ENCODE measurements at places on chromosomes 5 and 9.

GRCh38 chr5:103424026-103424425, 138.6 kb downstream of the NUDT12 start:
- DNase-seq: peak; percentile 40

- DNase-seq: no peak
These were observed 7.5 kb downstream of the TRIM41 start for GRCh38 chr5:181230551-181230950.

GRCh38 chr5:145946112-145946861, 9.9 kb downstream of the SH3RF2 start:
- DNase-seq: no peak

DNA sequence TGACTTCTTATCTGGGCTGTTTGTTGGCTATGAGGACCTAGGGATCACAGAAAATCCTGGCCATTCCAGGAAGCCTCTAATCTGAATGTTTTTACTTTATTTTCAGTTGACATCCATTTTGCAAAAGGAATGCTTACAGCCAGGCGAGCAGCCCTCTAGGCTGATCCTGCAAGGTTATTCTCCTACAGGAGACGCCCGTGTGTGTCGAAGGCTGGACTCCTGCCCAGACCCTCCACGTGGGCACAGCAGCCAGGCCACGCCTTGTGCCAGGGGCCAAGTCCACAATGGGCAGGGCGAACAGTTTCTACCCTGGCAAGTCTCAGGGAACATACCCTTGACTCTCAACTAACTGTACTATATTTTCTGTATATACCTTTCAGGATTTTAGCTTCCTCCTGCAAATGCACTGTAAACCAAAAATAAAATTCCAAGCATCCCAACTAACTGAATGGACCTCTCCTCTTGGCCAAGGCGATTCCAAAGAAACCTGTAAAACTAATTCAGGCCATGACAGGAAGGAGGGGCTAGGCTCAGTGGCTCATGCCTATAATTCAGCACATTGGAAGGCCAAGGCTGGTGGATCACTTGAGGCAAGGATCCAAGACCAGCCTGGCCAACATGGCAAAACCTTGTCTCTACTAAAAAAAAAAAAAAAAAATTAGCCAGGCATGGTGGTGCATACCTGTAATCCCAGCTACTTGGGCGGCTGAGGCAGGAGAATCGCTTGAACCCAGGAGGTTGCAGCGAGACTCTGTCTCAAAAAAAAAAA, 5.7 kb downstream of the CMBL start:
- peak; percentile 36 for DNase-seq

- no peak for DNase-seq
These were observed 82.9 kb downstream of the SGCD start for GRCh38 chr5:156409834-156410233.

DNA sequence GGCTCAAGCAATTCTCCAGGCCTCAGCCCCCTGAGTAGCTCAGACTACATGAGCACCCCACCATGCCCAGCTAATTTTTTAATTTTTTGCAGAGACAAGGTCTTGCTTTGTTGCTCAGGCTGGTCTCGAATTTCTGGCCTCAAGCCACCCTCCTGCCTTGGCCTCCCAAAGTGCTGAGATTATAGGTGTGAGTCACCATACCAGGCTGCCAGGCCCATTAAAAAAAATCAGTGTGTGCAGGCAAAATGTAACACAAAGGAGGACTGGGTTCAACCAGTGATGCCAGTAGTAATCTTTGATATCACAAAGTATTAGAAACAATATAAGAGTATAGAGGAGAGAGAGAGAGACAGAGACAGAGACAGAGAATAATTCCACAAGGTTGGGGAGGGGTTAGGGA, 322.7 kb downstream of the MSX2 start:
- DNase-seq: no peak

DNA sequence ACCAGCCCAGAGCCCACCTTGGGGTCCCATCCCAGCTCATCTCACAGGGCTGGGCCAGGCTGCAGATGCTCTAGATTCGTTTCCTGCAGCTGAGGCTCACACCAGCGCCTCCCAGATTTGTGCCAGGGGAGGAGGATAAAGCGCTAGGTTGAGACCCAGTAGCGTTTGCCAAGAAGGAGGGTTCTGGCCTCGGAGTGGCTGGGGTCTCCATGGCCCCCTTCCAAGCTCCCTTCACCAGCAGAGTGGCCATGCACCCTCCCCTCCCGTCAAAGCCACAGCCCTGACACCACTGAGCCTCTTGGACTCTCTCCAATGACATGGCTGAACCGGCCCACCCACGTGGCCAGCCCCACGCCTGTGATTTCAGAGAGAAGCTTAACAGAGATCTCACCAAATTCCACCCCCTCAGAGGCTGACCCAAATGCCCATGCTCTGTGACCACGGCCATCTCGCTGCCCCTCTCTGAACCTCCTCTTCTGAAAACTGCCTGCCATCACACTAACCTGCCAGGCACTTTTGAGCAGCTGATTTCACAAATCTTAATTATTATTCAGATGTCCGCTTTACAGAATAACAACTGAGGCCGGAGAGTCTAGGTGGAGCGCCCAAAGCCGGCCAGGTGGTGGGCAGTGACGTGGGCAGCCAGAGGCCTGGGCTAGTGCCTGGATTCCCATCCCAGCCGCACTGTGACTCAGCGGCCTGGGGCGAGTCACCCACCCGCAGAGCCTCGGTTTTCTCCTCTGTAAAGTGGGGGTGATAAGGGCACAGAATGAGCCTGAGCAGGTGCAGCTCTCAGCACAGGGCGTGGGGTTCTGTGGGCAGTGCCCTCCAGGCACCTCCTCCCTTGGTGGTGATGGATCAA, 155.7 kb downstream of the C9orf50 start:
- peak; percentile 91 for DNase-seq

- peak; percentile 86 for DNase-seq
These were observed 51.7 kb downstream of the SHB start for GRCh38 chr9:38017149-38017884.

DNA sequence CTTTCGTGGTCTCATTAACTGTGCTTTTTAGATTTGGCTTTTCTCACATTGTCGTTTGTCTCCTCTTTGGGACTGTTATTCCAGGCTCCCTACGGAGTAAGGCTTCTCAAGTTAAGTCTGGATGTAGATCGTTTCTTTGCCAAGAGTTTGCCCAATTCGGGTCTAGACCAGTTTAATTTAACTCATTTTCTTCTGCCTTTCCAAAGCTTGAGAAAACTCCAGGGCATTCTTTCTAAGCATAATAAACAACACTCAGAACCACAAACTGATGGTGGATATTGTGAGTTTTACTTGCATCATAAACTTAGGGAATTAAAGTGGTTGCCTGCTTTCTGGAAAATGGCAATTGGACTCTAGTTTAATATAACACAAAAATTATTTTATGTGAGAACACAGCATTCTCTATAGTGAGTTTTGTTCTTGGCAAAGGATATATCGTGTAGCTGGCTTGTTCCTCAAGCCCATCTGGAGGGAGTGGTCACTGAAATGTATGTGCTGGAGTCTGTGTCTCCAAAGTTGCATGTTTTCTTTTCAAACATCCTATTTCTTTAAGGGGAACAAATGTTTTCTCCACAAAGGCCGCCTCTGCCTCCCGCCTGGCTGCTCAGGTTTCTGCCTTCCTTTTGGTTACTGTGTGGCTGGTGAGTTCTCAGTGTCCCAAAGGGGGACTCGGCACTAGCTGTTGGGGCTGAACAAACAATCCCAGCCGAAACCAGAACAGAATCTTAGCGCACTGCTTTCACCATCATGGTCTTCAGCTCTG, 211.3 kb upstream of the FBN2 start:
- DNase-seq: peak; percentile 14

GRCh38 chr5:173780235-173781234, 107.6 kb upstream of the CPEB4 start:
- no peak for DNase-seq

DNA sequence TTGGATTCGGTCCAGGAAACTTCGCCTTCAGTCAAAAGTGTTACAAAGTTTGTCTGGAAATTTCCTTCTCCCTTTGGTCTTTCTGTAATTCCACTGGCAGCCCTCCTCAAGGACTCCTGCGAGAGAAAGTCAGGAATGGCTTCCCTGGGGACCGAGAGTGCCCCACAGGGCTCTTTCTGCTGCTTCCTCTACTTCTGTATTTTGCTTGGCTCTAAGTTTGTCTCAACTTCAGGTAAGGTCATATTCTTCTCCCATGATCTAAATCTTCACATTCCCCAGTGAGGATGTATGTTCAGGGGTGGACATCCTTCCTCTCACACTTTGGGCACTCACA, 10.3 kb upstream of the RIOK2 start:
- no peak for DNase-seq

DNA sequence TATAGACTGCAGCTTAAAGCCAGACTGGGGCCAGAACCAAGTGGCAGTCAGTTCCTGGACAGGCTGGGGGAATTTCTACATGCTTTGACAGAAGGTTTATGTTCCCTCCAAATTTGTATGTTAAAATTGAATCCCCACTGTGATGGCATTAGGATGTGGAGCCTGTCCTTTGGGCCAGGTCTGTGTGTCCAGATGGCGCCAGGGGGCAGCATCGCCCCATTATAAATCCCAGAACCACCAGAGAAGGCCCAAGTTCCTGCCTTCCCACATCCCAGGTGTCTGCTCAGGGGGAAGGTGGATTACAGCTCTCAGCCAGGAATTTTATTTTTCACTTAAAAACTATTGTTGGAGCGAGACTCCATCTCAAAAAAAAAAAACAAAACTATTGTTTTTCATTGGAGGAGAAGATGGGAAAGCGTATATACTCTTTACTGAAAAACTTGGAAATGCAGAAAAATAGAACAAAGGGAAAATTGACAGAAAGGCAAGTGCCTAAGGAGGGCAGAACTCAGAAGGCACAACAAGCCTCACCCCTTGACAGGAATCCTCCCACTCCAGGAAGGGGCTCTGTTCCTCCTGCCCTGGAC, 5.0 kb downstream of the IL3 start:
- DNase-seq: peak; percentile 52

DNA sequence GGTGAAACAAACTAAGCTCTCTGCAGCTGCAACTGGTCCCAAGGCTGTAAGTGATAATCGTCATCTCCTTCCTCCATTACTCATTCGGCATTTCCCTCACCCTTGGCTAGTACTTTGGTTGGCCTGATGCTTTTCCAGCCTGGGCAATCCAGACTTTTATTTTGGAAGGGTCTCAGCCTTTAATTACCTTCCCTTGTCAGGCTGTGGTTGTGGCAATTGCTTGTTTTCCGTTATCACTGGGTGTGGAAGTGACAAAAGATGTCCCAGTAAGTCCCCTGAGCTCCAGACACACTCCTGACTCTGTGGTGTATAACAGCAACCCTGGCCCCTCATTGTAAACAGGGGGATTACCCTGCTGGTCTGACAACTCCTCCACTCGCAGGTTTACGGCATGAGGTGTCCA, 6.3 kb upstream of the FAF2 start:
- peak; percentile 40 for DNase-seq

- no peak for DNase-seq
These were observed 70.4 kb upstream of the ANKRD55 start for GRCh38 chr5:56303511-56303910.

DNA sequence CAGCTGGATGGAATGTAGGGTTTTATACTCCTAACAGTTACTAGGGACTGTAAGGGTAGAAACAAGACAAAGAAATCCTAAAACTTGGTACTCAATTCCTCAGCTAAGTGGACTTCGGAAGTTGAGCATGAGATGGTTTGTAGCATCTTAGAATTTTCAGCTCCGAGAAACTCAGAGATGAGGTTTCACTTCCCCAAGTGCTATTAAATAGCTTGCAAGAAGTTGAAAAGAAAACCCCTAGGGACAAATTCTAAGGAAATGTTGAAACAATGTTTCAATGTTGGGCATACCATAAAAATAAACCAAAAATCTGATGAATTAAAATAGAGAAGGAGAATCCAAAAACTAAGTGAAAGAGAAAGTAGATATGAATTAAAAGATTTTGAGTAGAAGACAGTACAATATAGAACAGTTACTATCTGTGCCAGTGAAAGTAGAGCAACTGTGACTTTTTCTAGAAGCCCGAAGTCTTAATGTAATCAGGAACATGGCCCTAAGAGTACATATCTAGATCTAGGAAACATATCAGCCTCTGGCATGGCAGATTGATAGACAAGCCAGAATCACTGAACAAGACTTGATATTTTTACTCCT, 308.6 kb upstream of the RGMB start:
- DNase-seq: no peak

DNA sequence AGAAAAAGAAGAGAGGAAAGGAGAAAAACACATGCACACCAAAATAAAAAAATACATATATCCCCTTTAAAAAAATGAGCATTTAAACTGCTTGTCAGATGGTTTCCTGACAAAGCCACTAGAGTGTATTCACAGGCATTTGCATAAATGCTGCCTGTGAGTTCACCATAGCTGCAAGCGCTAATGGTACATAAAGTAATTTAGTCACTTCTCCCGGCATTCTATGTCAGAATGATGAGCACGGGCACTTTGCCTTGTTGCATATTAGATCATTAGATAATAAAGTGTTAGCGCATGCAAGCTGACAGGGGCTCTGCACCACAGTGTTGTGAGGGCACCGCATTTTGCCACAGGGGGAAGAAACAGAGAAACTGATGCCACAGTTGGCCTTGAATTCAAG, 280.6 kb downstream of the EBF1 start:
- no peak for DNase-seq

DNA sequence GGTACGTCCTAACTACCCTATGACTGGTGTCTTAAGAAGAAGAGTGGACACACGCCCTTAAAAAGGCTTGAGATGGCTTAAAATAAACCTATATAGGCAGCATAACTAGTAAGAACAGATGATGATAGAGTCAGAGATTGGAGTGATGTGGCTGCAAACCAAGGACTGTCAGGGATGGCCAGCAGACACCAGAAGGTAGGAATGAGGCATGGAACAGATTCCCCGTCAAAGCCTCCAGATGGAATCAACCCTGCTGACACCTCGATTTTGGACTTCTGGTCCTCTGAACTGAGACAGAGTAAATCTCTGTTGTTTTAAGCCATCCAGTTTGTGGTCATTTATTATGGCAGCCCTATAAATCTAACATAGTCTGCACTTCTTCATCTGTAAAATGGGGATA, 7.4 kb downstream of the TMOD1 start:
- no peak for DNase-seq

DNA sequence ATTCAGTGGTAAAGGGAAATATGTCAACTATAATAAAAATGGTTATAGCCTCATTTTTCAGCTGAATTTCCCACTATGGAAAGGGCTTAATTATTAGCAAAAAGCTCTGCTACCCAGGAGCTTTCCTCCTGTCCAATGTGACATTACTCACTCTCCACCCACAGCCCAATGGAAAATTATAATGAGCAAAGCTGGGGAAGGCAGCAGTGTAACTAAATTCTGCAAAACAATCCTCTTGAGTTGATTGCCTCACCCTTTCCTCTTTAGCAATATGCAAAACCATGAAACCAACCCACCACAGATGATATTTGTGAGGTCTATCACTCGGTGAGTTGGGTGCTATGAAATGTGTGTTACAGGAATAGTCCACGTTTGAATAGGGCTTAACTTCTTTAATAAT, 14.0 kb upstream of the PLPPR1 start:
- DNase-seq: no peak

- no peak for DNase-seq
These were observed 35.3 kb upstream of the SPDL1 start for GRCh38 chr5:169548315-169548714.

- DNase-seq: no peak
These were observed at the start of gene OGN for GRCh38 chr9:92404042-92404836. TSS of gene OGN (minus strand) at chr9:92404578. CDS start at chr9:92403407, 1,171 bp downstream.
